Activated CD4-positive, alpha-beta memory T cell treated with anti-CD3 and anti-CD28 coated beads for 36 hours (primary cell): ENCODE measurements at places on chromosomes 3 and 15. TPM values are rescaled to one million over a fixed set of nuclear protein-coding genes. Genes with fewer than 3 reads are reported as not detected.

GRCh38 chr3:121545049-121545573 is 677 bp downstream of the POLQ start:
- peak overlapping the region; percentile 86 for H3K4me3 ChIP-seq
- H3K4me1 ChIP-seq = peaks cover 6% of the 10 kb centered on the region
- DNase-seq = no peak
- peaks cover 24% of the 10 kb centered on the region for H3K36me3 ChIP-seq
- H3K27me3 ChIP-seq = no peaks in the 10 kb centered on the region

Gene SLC12A1
- total RNA-seq = not detected

DNA sequence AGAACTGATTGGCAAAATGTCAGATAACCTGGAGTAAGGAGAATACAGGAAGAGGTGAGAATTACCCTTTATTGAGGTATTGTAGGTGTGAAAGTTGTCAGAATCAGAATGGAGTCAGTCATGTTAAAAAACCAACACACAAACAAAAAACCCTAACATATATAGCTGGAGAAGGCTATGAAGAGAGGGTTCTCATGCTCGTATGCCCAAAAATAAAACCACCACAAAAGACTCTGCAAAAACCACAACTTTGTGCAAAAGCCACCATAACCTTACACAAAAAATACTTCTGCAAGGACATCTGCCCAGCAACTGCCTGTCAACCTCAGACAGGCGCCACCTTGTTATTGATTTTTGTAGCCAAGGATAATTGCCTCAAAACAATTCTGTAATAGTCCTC is 136.0 kb downstream of the CD47 start:
- no peaks in the 10 kb centered on the region for H3K36me3 ChIP-seq
- no peak overlapping the region for H3K27ac ChIP-seq
- H3K27me3 ChIP-seq = no peaks in the 10 kb centered on the region

- no peaks in the 10 kb centered on the region for H3K36me3 ChIP-seq
- no peak for DNase-seq
- H3K27ac ChIP-seq = no peak overlapping the region
- H3K4me3 ChIP-seq = no peak overlapping the region
- no peaks in the 10 kb centered on the region for H3K27me3 ChIP-seq
Observed at GRCh38 chr3:185205865-185206264, 48.0 kb downstream of the EHHADH start.

DNA sequence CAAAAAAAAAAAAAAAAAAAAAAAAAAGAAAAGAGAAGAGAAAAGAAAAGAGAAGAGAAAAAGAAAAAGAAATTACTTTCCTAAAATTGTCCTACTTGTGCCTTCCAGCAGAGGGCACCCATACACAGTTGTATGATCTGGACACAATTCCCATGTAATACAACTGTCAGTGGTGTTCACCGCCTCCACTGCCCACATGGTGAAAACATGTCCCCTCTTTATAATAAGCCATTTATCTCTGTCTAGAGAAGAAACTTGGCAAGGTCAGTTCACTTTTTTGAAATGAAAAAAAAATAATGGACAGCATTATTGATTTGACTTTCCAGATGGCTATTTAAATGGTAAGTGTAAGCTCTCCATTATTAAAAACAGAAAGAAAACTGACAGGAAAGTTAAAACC is 459.4 kb downstream of the GBE1 start:
- H3K4me3 ChIP-seq = no peak overlapping the region
- H3K36me3 ChIP-seq = no peaks in the 10 kb centered on the region
- no peaks in the 10 kb centered on the region for H3K27me3 ChIP-seq

DNA sequence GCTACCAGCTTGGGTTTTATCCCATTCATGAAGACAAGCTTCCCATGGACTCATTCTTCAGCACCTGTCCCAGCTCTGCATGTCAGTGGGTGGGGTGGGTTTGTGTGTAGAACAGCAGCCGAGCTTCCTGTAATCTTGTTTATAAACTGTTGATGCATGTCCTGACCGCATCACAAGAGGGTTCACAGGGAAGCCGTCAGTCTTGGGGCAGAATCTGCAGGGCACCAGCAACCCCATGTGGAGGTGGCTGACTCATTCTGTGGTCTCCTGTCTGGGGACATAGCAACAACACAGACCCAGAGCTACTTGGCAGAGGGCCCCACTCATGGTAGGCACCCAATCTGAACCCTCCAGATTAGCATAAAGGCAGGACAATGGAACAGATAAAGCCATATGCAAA is 35.6 kb downstream of the DAPK2 start:
- no peaks in the 10 kb centered on the region for H3K27me3 ChIP-seq
- peak overlapping the region; percentile 83 for H3K27ac ChIP-seq
- H3K4me3 ChIP-seq = peak overlapping the region; percentile 5
- H3K4me1 ChIP-seq = peaks cover 42% of the 10 kb centered on the region
- H3K36me3 ChIP-seq = no peaks in the 10 kb centered on the region
- DNase-seq = peak; percentile 92

DNA sequence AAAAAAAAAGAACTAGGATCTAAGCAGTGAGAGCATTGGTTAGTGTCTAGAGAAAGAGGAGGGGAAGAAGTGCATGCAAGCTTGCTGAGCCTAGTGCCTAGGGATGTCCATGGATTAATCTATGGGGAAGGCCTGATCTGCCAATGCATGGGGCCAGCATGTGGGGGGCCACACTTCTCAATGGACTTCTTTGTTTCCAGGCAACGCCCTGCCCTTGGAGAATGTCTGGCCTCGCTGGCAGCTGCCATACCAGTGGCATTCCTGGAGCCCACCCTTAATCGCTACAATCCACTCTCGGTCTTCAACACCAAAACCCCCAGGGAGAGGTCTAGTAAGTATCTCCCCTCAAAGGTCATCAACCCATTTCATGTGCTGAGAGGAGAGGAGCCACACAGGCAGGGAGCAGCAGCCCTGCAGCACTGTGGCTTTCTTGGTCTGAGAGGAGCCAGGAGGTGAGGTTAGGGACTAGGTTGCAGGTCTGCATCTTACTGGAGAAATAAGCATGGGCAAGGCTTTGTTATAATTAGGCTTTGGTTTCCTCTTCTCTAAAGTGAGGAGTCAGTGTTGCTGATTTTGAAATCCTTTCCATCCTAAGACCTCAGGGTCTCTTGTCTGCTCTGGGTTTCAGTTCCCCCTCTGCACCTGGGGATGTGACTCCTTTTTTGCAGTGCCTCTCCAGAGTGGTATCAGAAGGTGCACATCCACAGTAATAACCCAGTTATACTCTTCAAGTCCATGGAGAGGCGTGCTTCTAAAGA is 188.1 kb upstream of the CHRM5 start:
- no peaks in the 10 kb centered on the region for H3K36me3 ChIP-seq
- peaks cover 7% of the 10 kb centered on the region for H3K27me3 ChIP-seq
- no peak for DNase-seq
- no peaks in the 10 kb centered on the region for H3K4me1 ChIP-seq
- no peak overlapping the region for H3K27ac ChIP-seq
- no peak overlapping the region for H3K4me3 ChIP-seq

- H3K36me3 ChIP-seq = peaks cover 42% of the 10 kb centered on the region
- H3K4me3 ChIP-seq = peak within 1 kb of the TSS; percentile 92
- DNase-seq = peak; percentile 83
- H3K4me1 ChIP-seq = peaks cover 60% of the 10 kb centered on the region
- peak within 1 kb of the TSS; percentile 99 for H3K27ac ChIP-seq
- H3K27me3 ChIP-seq = no peaks in the 10 kb centered on the region
Observed at GRCh38 chr15:76994971-76995945, at the start of gene PSTPIP1. PSTPIP1 (plus strand) TSS chr15:76995126; CDS start chr15:76995574, 448 bp downstream.

GRCh38 chr3:43692085-43692855 is 1.5 kb downstream of the ABHD5 start:
- no peak overlapping the region for H3K27ac ChIP-seq
- no peaks in the 10 kb centered on the region for H3K27me3 ChIP-seq
- peak overlapping the region; percentile 75 for H3K4me3 ChIP-seq
- peaks cover 46% of the 10 kb centered on the region for H3K4me1 ChIP-seq
- peaks cover 2% of the 10 kb centered on the region for H3K36me3 ChIP-seq

GRCh38 chr3:16725972-16726371 is 120.7 kb upstream of the DAZL start:
- no peak overlapping the region for H3K4me3 ChIP-seq
- no peaks in the 10 kb centered on the region for H3K27me3 ChIP-seq
- H3K27ac ChIP-seq = no peak overlapping the region
- no peaks in the 10 kb centered on the region for H3K4me1 ChIP-seq
- peaks cover 6% of the 10 kb centered on the region for H3K36me3 ChIP-seq

- no peak for DNase-seq
- H3K36me3 ChIP-seq = peaks cover 10% of the 10 kb centered on the region
- no peak overlapping the region for H3K4me3 ChIP-seq
- no peaks in the 10 kb centered on the region for H3K27me3 ChIP-seq
- H3K27ac ChIP-seq = no peak overlapping the region
Observed at GRCh38 chr3:43434431-43434830, 148.1 kb downstream of the SNRK start.

- H3K27me3 ChIP-seq = no peaks in the 10 kb centered on the region
- peaks cover 18% of the 10 kb centered on the region for H3K4me1 ChIP-seq
- no peak overlapping the region for H3K4me3 ChIP-seq
- no peaks in the 10 kb centered on the region for H3K36me3 ChIP-seq
- DNase-seq = no peak
- H3K27ac ChIP-seq = no peak overlapping the region
Observed at GRCh38 chr3:34020726-34021680, 222.6 kb downstream of the PDCD6IP start.

GRCh38 chr3:57998366-57999283 is 9.6 kb upstream of the FLNB start:
- H3K27ac ChIP-seq = no peak overlapping the region
- no peaks in the 10 kb centered on the region for H3K27me3 ChIP-seq
- peaks cover 10% of the 10 kb centered on the region for H3K4me1 ChIP-seq
- peak overlapping the region; percentile 39 for H3K4me3 ChIP-seq

DNA sequence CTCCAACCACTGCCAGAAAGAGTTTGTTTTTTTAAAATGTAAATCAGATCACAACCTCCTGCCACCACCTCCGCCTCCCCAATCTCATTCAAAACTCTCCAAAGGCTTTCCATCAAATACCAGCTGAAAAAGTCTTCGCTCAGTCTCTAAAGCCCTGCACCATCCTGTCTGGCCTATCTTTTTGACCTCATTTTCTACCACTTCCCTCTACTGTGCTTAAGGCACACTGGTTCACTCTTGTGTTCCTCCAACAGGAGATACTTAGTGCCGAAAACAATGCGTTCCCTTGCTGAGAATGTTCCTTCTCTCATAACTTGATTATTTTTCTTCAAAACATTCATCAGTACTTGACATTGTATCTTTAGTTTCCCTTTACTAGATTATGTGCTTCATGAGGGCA is 3.5 kb downstream of the BTBD1 start:
- no peaks in the 10 kb centered on the region for H3K27me3 ChIP-seq
- H3K4me3 ChIP-seq = no peak overlapping the region
- no peak for DNase-seq
- H3K4me1 ChIP-seq = peaks cover 29% of the 10 kb centered on the region
- no peak overlapping the region for H3K27ac ChIP-seq

DNA sequence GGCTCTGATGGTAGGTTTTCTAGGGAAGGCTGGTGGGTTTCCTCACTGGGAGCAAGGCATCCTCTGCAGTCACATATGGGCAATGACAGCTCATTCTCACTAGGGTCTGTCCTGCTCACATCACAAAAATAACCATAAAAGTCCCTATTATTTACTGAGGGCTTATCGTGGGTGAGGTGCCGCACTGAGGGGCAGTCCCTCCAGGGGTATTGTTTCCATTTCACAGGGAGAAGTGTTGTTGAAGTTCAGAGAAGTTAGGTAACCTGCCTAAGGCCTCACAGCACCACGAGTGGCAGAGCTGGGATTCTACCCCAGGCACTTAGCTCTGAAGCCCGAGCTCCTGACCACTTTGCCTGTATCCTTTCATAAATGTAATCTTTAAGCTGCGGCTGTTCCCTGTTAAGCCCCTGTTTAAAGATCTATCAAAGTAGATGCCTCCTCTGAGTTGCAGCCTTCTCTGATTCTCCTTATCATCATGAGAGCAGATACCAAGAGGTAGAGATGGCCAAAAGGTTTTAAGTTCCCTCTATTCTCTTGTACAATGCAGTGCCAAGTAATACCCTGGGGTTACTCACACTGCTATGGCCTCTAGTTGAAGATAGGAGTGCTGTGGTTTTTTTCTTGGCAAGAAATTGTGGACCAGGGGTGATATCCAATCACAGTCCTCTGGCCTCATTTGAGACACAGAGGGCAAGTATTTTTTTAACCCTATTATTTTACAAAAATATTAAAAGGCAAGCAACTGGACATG is 107.0 kb downstream of the RPLP1 start:
- no peaks in the 10 kb centered on the region for H3K4me1 ChIP-seq
- no peak overlapping the region for H3K4me3 ChIP-seq
- H3K36me3 ChIP-seq = no peaks in the 10 kb centered on the region
- DNase-seq = no peak

DNA sequence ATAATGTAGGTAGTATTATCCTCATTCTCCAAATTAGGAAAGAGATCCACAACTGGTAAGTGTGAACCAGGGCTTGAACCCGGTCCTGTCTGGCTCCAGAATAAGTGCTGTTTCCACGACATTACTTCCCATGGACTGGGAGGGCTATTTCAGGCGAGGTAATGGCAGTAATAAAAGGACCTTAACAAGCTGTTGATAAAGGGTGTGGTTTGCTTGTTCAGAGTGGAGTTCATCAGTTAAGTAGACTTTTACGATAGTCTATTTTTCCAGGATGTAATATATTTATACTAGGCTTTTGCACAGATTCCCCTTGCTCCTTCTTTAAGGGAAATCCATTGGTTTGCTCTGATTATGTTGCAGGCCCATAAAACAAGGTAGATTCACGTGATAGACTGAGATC is 88.4 kb upstream of the TNFAIP8L3 start:
- no peak overlapping the region for H3K4me3 ChIP-seq
- peaks cover 4% of the 10 kb centered on the region for H3K27me3 ChIP-seq
- no peak for DNase-seq
- no peaks in the 10 kb centered on the region for H3K36me3 ChIP-seq

Gene NR2E3
- total RNA-seq = not detected
